ENCODE measurements at places on chromosomes 3 and 15.
A peak's percentile ranks its signal among the peaks of the same experiment; 100 is the strongest.

DNA sequence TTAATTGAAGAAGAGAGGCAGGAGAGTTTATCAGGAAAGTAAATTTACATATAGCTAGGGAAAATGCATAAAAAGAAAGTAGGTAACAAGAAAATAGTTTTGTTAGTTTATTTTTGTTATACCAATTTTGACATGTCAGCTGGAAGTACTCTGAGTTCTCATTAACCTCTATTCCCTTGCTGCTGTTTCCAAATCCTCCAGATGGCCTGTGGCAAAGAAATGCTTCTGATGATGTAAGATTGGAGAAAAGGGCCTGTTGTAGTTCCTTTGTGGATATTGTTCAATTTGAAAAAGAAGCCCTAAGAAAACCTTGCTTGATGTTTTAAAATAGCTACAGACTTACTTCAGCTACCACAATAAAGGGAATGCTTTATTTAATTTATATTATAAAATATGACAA, 192.9 kb upstream of the SLITRK3 start:
- no peak for DNase-seq

GRCh38 chr15:73367624-73368300, 996 bp downstream of the HCN4 start:
- no peak for DNase-seq

- DNase-seq = no peak
These were observed 37.3 kb downstream of the CD47 start for GRCh38 chr3:108053483-108053882.

- no peak for DNase-seq
These were observed 244.7 kb upstream of the ZPLD1 start for GRCh38 chr3:102189956-102190723.

- peak; percentile 63 for DNase-seq
These were observed 31.1 kb downstream of the CYP11A1 start for GRCh38 chr15:74336061-74337005.

GRCh38 chr3:114290911-114291901, 2.6 kb upstream of the TIGIT start:
- DNase-seq = peak; percentile 14

GRCh38 chr3:144265542-144266100, 294.0 kb downstream of the DIPK2A start:
- no peak for DNase-seq

DNA sequence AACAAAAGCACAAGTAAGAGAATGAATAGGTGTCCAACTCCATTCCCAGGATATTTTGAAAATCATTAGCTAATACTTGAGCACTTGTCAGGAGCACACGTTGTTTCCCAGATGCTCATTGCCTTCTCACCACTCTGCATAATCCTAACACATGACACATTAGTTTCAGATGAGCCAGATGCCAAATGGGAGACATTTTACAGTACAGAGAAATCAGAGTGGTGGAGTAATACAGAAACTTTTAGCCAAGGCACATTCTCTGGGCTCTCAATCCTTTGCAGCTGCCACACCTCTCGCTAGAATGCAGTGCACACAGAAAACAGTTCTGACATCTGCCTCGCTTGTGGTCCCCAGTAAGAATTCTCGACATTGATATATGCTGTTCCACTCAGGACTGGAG, 76.6 kb downstream of the P3H2 start:
- peak; percentile 56 for DNase-seq

GRCh38 chr15:57253082-57253481, 123.2 kb upstream of the CGNL1 start:
- no peak for DNase-seq

DNA sequence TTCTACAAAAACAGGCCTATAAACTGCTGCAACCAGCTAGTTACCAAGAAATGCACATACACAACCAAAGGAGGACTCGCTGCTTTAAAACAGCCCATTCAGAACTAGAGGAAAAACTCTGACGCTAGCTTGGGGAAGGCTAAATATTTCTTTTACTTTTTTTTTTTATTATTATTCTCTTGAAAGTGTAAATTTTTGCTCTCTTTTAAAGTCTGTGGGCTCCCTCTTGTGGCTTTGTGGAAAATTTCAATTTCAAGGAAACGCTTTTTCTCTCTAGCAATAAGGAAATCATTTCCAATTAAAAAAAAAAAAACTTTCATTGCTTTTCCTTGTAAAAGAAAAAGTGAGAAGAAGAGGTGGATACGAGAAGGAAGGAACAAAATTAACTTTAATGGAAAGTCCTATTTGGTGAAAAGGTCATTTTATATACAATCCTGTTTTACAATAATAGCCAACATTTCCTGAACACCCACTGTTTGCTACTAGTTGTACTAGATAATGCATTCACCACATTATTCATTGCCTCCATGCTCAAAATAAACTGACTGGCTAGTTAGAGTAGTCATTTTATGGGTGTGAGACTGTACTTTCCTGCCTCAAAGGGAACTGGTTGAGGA, 51.2 kb upstream of the SAMMSON start:
- peak; percentile 20 for DNase-seq

DNA sequence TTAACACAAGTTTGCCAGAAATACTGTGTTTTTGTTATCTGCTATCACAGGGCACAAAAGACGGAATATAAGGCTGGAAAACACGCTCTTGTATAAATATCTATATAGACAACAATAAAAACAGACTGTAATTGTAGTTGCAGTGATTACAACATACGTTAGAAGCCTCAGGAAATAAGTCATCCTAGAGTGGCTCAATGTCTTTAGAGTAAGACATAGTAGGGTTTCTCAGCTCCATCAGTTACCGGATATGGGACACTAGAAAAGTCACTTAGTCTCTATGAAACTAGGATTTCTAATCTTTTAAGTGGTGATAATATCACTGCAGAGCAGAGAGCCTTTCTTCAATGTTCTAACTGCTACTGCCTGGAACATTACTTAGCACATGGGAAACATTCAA, 208.8 kb downstream of the STAG1 start:
- DNase-seq = peak; percentile 46

All from foreskin fibroblast (primary cell).